ENCODE measurements at places on chromosomes 1 and 21.

- DNase-seq, result no peak
These were observed 5.3 kb downstream of the SAMD11 start for GRCh38 chr1:928825-929661.

DNA sequence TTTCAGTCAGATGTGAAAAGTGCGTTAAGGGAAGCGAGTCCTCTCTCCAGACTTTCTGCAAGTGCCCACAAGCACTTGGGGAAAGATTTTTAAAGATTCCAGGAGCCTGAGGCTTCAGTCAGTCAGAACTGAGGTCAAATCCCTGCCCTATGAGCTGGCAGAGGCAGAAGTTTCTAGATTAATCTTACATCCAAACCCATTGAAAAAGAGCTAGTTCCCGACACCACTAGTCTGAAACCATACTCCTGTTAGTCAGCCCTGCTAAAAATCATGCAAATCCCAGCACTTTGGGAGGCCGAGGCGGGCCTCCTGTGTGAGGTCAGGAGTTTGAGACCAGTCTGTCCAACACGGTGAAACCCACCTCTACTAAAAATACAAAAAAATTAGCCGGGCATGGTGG, 21.0 kb downstream of the RSPH1 start:
- DNase-seq, result no peak

GRCh38 chr1:1245817-1246576, 525 bp downstream of the C1QTNF12 start:
- DNase-seq, result no peak

GRCh38 chr1:165397944-165398343, 41.4 kb upstream of the LMX1A start:
- DNase-seq, result no peak

DNA sequence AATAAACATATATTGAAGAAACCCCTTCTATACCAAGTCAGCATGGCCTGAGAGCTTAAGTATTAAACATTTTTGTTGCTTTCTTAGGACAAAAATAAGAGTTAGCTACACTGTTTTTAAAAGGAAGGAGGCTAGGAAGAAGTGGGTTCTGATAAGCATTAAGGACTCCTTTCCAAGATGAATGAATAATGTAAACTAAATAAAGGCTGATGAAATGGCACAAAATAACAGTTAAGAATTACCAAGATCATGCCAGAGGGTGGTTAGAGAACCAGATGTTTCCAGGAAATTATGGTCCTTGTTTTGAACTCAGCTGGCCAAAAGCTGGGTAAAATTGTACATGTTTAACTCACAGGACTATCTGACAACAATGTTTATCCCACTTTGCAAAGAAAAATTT, 114.1 kb upstream of the ETS2 start:
- DNase-seq, result no peak

DNA sequence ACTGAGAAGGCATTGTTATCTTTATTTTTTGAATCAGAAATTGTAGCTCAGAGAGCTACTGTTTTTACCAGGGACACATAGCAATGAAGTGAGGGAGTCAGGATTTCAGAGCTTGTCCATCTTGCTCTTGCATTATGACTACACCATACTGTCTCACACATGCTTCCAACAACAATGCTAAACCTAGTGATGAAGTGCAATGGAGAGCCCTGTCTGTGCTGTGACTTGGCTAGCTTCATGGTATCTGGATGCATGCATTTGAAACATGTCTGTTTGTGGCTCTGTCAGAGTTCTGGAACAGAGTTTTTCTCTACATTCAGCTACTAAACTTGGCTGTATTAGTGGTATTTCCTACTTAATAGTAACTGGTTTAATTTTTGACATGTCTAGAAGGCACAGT, 7.0 kb downstream of the PLPPR4 start:
- no peak for DNase-seq

DNA sequence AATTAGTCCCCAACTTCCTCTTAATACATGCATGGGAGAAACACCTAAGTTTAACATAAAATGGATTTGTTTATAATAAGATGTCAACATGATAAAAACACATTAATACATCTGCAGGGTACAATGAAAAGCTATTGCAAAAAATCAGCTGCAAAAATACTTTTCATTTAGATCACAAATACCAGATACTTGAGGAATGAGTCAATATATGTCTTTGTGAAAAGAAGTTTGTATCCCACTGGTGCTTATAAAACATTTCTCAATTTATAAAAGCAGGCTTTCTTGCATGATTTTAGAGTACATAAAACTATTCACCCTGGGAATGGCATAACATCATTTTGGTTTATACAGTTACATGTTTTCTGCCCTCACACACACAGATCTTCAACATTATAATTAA, 18.6 kb upstream of the PRKAA2 start:
- DNase-seq, result no peak

- no peak for DNase-seq
These were observed 51.3 kb upstream of the CXADR start for GRCh38 chr21:17461582-17461981.

DNA sequence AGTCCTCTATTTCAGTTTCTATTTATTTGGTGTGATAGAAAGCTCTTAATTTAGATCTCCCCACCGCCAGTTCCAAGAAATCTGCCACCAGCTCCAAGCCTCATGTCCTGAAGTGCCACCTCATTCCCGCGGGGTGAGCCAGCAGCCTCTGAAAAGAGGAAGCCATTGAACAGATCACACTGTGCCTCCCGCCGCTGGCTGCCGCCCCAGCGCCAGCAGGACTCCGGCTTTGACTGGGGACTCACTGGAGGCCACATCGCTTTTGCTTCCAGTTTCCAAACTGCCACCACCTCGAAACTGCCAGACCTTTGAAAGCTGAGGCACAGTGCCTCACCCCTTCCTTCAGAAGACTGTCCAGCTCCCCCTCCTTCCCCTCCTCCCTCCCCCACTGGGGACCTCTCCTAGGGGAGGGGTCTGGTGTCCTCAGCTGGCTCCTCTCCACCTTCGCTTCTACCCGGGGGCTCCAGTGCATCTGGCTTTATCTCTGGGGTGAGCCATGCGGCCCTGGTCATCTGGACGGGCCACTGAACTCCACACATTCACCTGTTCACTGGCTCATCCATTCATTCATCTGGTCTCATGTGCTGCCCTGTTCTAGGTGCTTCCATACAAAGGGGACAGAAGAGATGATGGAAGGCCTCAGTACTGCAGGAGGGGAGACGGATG, 58.9 kb downstream of the VPS26C start:
- DNase-seq, result peak; percentile 7

GRCh38 chr1:188551176-188551575, 1722.4 kb downstream of the PLA2G4A start:
- DNase-seq, result no peak

DNA sequence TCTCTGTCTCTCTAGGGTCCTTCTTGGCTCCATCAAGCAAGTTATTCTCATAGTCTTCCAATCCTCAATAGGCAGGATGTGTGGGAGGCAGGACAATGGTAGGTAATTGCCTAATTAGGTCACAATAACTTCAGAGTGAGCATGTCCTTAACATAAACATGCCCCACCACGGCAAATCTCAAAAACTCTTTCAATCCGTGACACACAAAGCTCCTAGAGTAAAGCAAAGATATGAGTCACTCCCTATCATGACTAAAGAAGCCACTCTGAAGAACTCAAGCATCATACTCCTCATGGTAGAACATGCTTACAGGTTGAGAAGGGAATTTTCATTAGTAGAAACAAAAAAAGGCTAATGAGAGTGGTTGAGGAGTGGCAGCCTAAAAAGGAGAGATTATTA, 4.9 kb downstream of the HAO2 start:
- no peak for DNase-seq

- no peak for DNase-seq
These were observed 1719.5 kb downstream of the MRPL39 start for GRCh38 chr21:23887725-23888306.

All from stimulated activated CD4-positive, alpha-beta T cell treated with anti-CD3 and anti-CD28 coated beads, TNF-alpha, amount 100 ng/mL, for 1 hour (primary cell).